ENCODE measurements at places on chromosomes 11 and 22. TPM values are rescaled to one million over a fixed set of nuclear protein-coding genes. Genes with fewer than 3 reads are reported as not detected.

- no peaks in the 10 kb centered on the region for H3K27me3 ChIP-seq
- no peak for DNase-seq
- H3K36me3 ChIP-seq, result no peaks in the 10 kb centered on the region
- no peak overlapping the region for H3K27ac ChIP-seq
These were observed 30.9 kb upstream of the CREB3L1 start for GRCh38 chr11:46246521-46246920.

DNA sequence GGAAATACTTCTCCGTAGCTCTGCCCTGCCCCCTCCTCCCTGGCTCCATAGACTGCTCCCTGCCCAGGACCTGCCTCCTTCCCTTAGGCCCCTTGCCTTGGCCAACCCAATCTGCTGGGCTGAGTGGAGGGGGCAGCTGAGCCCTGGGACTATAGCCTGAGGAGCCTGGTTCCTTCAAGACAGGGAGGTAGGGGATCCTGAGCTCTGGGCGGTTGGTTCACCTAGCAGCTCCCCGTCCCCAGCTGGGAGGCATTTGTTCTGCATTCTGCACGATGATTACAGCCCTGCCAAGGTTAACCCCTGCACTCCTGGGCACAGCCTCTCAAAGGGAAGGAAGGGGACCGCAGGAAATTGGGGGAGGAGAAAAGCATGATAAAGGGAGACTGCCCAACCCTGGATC is 3.6 kb upstream of the CDC42EP1 start:
- H3K36me3 ChIP-seq, result no peaks in the 10 kb centered on the region
- H3K27me3 ChIP-seq, result no peaks in the 10 kb centered on the region
- H3K4me1 ChIP-seq, result no peaks in the 10 kb centered on the region
- no peak overlapping the region for H3K4me3 ChIP-seq

DNA sequence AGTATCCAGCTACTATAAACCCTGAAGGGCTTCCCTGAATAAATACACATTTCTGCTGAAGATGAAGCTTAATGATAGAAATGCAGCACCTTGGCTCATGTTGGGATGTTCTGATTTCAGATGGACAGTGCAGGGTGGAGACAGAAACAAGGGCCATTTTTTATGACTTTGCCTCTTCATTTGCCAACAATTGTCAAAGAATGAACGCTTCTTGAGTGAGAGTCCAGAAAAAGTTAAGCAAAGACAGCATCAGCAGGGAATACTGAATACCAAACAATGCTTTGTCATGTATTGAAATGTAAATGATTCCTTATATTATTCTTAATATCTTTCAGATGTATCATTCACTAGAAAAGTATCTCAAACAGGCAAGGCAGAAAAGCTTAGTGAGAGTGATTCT is 84.9 kb downstream of the TRPC6 start:
- no peak for DNase-seq
- H3K36me3 ChIP-seq, result no peaks in the 10 kb centered on the region
- no peak overlapping the region for H3K4me3 ChIP-seq
- H3K4me1 ChIP-seq, result no peaks in the 10 kb centered on the region

- peak; percentile 33 for DNase-seq
- H3K27me3 ChIP-seq, result no peaks in the 10 kb centered on the region
- no peaks in the 10 kb centered on the region for H3K36me3 ChIP-seq
- H3K4me3 ChIP-seq, result no peak overlapping the region
- H3K27ac ChIP-seq, result no peak overlapping the region
These were observed 5.4 kb downstream of the PARVG start for GRCh38 chr22:44186121-44186510.

- H3K36me3 ChIP-seq, result no peaks in the 10 kb centered on the region
- H3K4me1 ChIP-seq, result no peaks in the 10 kb centered on the region
- peak within 1 kb of the TSS; percentile 58 for H3K4me3 ChIP-seq
- DNase-seq, result peak; percentile 82
These were observed at the start of gene NCAM1 for GRCh38 chr11:112961146-112961668. NCAM1 (plus strand) TSS chr11:112961420.

DNA sequence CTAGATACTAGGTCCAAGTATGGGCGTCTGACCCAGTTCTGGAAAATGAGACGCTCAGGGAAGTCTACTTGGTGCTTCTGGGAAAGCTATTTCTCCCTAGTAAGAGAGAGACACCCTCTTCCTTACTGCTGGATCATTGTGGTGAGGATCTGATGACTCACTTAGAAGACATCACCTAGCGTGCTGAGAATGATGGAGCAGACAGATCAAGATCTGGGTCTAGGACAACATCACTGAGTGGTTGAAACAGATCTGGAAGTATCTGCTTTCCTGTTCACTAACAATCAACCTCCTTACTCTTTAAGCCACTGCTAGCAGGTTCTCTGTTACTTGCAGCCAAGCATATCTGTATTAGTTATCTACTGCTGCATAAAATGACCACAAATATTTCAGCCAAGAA is 38.3 kb upstream of the HMGXB4 start:
- no peaks in the 10 kb centered on the region for H3K27me3 ChIP-seq
- DNase-seq, result no peak
- no peaks in the 10 kb centered on the region for H3K4me1 ChIP-seq
- no peak overlapping the region for H3K4me3 ChIP-seq

DNA sequence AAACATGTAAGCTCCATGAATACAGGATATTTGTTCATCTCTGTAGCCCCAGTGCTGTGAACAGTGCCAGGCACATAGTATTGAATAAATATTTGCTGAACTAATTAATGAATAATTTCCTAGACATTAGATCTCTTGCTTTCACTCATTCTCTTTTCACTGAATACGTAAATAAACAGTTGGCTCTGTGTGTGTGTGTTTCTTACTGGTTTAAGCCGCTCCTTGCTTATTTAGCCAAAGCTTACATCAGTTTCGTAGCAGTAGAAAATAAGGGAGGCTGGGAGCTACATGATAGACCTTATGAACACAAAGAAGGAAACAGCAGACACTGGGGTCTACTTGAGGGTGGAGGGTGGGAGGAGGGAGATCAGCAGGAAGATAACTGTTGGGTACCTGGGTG is 17.2 kb downstream of the KREMEN1 start:
- no peaks in the 10 kb centered on the region for H3K4me1 ChIP-seq
- no peaks in the 10 kb centered on the region for H3K27me3 ChIP-seq
- no peaks in the 10 kb centered on the region for H3K36me3 ChIP-seq
- no peak for DNase-seq
- H3K27ac ChIP-seq, result no peak overlapping the region

DNA sequence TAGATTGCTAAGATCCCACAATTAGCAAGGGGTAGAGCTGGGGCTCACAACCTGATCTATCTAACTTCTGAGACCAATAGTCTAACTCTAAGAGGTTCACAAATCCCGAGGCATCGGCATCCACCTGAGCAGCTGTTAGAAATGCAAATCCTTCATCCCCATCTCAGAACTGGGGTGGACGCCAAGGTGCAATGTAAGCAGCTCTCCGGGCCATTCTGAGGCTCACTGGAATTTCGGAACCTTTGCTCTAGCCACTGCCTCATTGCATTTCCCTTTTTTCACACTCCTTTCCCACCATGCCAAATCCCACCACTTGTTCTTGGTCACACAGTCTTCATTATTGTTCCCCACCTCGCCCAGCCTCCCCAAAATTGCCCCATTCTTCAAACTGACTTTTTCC is 29.8 kb downstream of the MAML2 start:
- H3K4me1 ChIP-seq, result peaks cover 30% of the 10 kb centered on the region
- H3K27me3 ChIP-seq, result no peaks in the 10 kb centered on the region
- H3K4me3 ChIP-seq, result no peak overlapping the region
- H3K36me3 ChIP-seq, result no peaks in the 10 kb centered on the region

- H3K4me1 ChIP-seq, result no peaks in the 10 kb centered on the region
- H3K4me3 ChIP-seq, result no peak overlapping the region
- no peaks in the 10 kb centered on the region for H3K27me3 ChIP-seq
- no peak for DNase-seq
- no peaks in the 10 kb centered on the region for H3K36me3 ChIP-seq
- no peak overlapping the region for H3K27ac ChIP-seq
These were observed 1160.5 kb upstream of the CNTN5 start for GRCh38 chr11:97860237-97860636.

- H3K4me1 ChIP-seq, result no peaks in the 10 kb centered on the region
- DNase-seq, result no peak
- no peak overlapping the region for H3K4me3 ChIP-seq
- H3K36me3 ChIP-seq, result no peaks in the 10 kb centered on the region
- no peak overlapping the region for H3K27ac ChIP-seq
- H3K27me3 ChIP-seq, result no peaks in the 10 kb centered on the region
These were observed 1425.1 kb downstream of the BRD1 start for GRCh38 chr22:48402591-48403031.

- H3K4me3 ChIP-seq, result no peak overlapping the region
- H3K36me3 ChIP-seq, result no peaks in the 10 kb centered on the region
- no peaks in the 10 kb centered on the region for H3K27me3 ChIP-seq
These were observed 49.5 kb downstream of the ABTB2 start for GRCh38 chr11:34308049-34308912.

GRCh38 chr11:3710485-3711259 is 39.5 kb upstream of the CHRNA10 start:
- no peak overlapping the region for H3K27ac ChIP-seq
- H3K4me1 ChIP-seq, result no peaks in the 10 kb centered on the region
- no peak overlapping the region for H3K4me3 ChIP-seq

- no peak for DNase-seq
- H3K27me3 ChIP-seq, result no peaks in the 10 kb centered on the region
- H3K27ac ChIP-seq, result no peak overlapping the region
- no peaks in the 10 kb centered on the region for H3K36me3 ChIP-seq
- H3K4me3 ChIP-seq, result no peak overlapping the region
These were observed 9.5 kb downstream of the RBMXL2 start for GRCh38 chr11:7098235-7098832.

- H3K27me3 ChIP-seq, result no peaks in the 10 kb centered on the region
- H3K27ac ChIP-seq, result no peak overlapping the region
- H3K36me3 ChIP-seq, result no peaks in the 10 kb centered on the region
- DNase-seq, result peak; percentile 53
These were observed 67.5 kb downstream of the PACSIN2 start for GRCh38 chr22:42947211-42947990.

DNA sequence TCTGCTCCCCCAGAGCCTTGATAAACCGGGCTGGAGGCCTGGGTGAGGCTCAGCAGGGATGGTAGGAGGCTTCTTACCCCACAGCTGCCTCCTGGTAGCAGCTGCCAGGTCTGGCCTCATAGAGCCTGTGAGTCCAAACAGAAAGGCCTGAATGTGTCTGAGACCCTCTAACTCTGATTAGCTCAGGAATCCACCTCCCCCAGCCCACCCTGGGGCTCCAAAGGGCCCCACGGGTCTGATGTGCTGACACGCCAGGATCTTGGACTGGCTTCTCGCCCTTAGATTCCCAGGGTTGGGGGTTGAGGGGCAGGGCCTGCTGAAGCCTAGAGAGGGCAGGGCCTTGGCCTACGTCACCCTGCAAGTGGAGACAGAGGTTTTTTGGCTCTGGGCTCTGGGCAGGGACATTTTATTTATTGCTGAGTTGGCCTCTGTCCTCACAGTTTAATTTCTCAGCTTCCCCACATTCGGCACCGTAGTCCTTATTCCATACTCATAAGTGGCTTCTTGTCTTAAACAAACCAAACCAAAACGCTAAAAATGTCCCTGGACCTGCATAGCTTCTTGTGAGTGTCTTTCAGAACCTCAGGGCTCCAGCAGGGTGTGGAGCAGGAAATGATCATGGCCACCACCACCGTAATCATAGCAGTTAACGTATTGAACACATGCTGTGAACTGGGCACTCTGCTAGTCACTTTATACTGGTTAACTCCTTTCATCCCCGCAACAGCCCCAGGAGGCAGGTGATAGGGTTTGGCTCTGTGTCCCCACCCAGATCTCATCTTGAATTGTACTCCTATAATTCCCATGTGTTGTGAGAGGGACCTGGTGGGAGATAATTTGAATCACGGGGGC is 25.1 kb downstream of the KIAA1671 start:
- peak; percentile 81 for DNase-seq
- no peak overlapping the region for H3K4me3 ChIP-seq
- H3K36me3 ChIP-seq, result no peaks in the 10 kb centered on the region
- H3K27me3 ChIP-seq, result no peaks in the 10 kb centered on the region

GRCh38 chr11:114359342-114359741 is 41.0 kb downstream of the C11orf71 start:
- no peak overlapping the region for H3K27ac ChIP-seq
- no peaks in the 10 kb centered on the region for H3K27me3 ChIP-seq
- DNase-seq, result no peak
- no peak overlapping the region for H3K4me3 ChIP-seq
- H3K36me3 ChIP-seq, result no peaks in the 10 kb centered on the region
- H3K4me1 ChIP-seq, result no peaks in the 10 kb centered on the region

- H3K36me3 ChIP-seq, result no peaks in the 10 kb centered on the region
- H3K4me1 ChIP-seq, result no peaks in the 10 kb centered on the region
- H3K4me3 ChIP-seq, result no peak overlapping the region
- no peak overlapping the region for H3K27ac ChIP-seq
These were observed 8.7 kb downstream of the KDM4F start for GRCh38 chr11:95057959-95058358.

DNA sequence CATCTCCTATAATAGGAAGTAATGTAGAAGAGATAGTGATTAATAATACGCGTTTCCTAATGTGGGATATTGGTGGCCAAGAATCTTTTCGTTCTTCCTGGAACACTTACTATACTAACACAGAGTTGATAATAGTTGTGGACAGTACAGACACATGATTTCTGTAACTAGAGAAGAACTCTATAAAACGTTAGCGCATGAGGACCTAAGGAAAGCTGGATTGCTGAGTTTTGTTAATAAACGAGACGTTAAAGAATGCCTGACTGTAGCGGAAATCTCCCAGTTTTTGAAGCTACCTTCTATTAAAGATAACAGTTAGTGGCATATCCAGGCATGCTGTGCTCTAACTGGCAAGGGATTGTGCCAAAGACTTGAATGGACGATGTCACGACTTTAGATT is 83.3 kb downstream of the GGT1 start:
- H3K36me3 ChIP-seq, result no peaks in the 10 kb centered on the region
- no peaks in the 10 kb centered on the region for H3K4me1 ChIP-seq
- no peak overlapping the region for H3K4me3 ChIP-seq
- no peaks in the 10 kb centered on the region for H3K27me3 ChIP-seq
- H3K27ac ChIP-seq, result no peak overlapping the region
- DNase-seq, result no peak

The RASGRP2 gene
- total RNA-seq, result 44.7 TPM

The UNC93B1 gene
- 32.1 TPM for total RNA-seq

The RFPL1 gene
- total RNA-seq, result not detected

The PGA5 gene
- total RNA-seq, result not detected

The PDGFB gene
- 20.7 TPM for total RNA-seq

The OR4S1 gene
- total RNA-seq, result not detected

The OR8D4 gene
- not detected for total RNA-seq

The PIK3IP1 gene
- 14.1 TPM for total RNA-seq

The APLP2 gene
- total RNA-seq, result 414 TPM

The OR1S1 gene
- total RNA-seq, result not detected

The TSSK2 gene
- not detected for total RNA-seq

The RGL4 gene
- 1.4 TPM for total RNA-seq

The C11orf65 gene
- not detected for total RNA-seq

The SLC22A9 gene
- not detected for total RNA-seq

The TMEM191C gene
- total RNA-seq, result 0.55 TPM

Measured in aorta (tissue), 5 donors.